ENCODE measurements at places on chromosomes 7 and 10. TPM values are rescaled to one million over a fixed set of nuclear protein-coding genes. Genes with fewer than 3 reads are reported as not detected.

Gene PCBD1
- total RNA-seq, result 186 TPM

Gene CFAP70
- 0.70 TPM for total RNA-seq

DNA sequence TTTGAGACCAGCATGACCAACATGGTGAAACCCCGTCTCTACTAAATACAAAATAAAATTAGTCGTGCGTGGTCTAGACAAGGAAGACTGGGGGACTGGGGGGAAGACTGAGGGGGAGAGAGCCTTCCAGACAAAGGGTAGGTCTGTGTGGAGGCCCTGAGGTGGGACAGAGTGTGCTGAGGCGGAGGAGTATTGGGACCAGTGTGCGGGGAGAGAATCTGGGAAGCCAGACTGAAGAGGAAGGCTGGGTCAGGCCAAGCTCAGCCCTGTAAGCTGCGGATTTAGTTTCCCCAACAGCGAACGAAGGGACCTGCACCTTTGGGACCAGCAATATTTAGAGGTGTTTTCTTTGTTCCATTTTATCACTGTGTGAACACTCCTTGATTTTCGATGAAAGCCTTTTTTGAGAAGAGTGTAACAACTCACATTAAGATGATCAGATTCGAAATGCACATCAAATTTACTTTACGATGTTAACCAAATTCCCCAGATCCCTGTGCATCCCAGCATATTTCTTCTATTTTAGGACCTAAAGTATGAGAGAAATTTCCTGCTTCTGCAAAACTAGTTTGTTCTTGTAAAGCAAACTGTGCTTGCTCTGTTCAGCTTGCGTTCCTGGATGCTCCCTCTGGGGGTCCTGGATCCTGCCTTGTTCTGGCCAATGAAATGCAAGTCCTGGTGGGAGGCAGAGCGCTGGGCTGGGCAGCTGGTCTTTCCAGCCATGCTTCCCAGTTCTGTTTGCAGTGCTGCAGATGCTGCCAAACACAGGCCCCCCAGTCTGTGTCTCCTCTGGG lies 39.4 kb downstream of the PLAU start:
- no peak overlapping the region for H3K4me3 ChIP-seq
- H3K36me3 ChIP-seq, result no peaks in the 10 kb centered on the region
- H3K27ac ChIP-seq, result no peak overlapping the region
- peak; percentile 81 for DNase-seq
- no peaks in the 10 kb centered on the region for H3K4me1 ChIP-seq

- no peak overlapping the region for H3K27ac ChIP-seq
- H3K36me3 ChIP-seq, result peaks cover 46% of the 10 kb centered on the region
- no peaks in the 10 kb centered on the region for H3K27me3 ChIP-seq
- peak overlapping the region; percentile 20 for H3K4me3 ChIP-seq
- H3K4me1 ChIP-seq, result no peaks in the 10 kb centered on the region
Measured at GRCh38 chr7:734214-734613, 7.1 kb upstream of the PRKAR1B start.

DNA sequence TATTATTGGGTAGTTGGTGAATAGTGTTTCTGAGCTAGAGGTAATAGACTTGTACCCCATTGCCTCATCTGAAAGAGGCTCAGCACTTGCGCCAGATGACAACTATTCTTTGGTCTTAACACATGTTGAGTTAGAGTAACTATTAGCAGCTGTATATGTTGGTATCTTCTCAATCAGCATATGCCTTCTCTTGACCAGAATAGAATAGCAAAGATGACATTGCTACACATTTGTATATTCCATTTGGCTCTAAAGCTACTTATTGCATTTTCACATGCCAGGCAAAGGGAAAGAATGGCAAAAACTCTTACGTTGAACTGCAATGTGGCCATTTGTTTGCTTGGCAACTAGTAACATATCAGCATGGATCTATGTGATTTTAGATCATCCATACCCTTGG lies 173.8 kb upstream of the AGR3 start:
- DNase-seq, result no peak
- H3K4me3 ChIP-seq, result no peak overlapping the region
- no peak overlapping the region for H3K27ac ChIP-seq

Gene BICC1
- 0.40 TPM for total RNA-seq

DNA sequence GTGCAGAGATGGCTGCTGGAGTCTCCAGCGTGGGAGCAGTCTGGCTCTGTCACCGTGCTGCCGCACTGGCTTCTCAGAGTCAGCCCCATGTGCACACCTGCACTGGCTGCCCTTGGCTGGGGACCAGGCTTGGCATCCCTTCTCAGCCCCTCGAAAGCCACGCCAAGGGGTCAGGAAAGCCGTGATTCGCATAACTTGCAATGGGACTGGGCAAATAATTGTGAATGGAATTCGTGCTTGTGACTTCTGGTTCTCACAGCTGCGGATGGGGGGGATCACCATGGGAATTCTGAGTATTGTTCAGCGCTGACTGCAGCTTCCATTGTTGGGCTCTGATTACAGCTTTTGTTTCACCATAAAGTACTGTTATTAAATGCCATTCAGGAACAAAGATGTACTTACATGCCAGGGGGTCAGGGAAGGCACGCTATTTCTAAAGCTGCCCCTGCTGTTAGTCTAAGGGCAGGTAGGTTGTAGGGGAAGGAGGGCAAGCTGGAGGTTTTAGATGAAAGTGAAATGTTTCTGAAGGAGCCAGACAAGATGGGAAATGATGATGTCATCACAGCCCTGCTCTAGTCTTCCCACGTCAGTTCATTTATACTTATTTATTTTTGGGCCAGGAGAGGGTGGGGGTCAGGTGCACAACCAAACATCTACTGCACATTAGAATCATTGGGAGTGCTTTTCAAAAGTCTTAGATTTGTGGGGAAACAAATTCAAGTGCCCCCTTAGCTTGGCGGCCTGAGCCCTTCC lies 5.8 kb upstream of the PLEKHA1 start:
- H3K27me3 ChIP-seq, result peaks cover 13% of the 10 kb centered on the region
- no peak for DNase-seq
- H3K27ac ChIP-seq, result no peak overlapping the region

Gene MLXIPL
- 63.2 TPM for total RNA-seq

Gene OPALIN
- not detected for total RNA-seq

- no peaks in the 10 kb centered on the region for H3K27me3 ChIP-seq
- H3K36me3 ChIP-seq, result peaks cover 10% of the 10 kb centered on the region
- peaks cover 6% of the 10 kb centered on the region for H3K4me1 ChIP-seq
- no peak for DNase-seq
Measured at GRCh38 chr7:151035026-151035717, 6.9 kb downstream of the ABCB8 start.

DNA sequence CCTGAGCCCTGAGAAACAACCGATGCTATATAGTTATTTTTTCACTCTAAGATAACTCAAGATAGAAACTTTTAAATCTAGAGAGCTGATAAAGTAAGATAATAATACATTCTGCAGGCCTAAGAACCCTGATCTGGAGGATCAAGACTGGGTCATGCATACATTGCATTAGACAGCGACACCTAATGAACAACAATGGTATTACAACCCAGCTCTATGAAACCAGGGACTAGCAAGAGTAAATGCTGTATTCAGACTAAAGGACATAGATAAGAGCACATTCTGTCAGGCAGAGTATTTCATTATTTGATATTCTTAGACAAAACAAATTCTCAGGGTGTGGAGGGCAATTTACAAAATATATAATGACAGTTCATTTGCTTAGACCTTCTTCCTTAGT lies 148.6 kb downstream of the GRK5 start:
- DNase-seq, result no peak
- H3K27ac ChIP-seq, result no peak overlapping the region
- peak overlapping the region; percentile 54 for H3K4me3 ChIP-seq
- no peaks in the 10 kb centered on the region for H3K36me3 ChIP-seq
- H3K4me1 ChIP-seq, result no peaks in the 10 kb centered on the region

GRCh38 chr10:118992496-118992895 lies 37.0 kb upstream of the NANOS1 start:
- H3K27ac ChIP-seq, result no peak overlapping the region
- no peak overlapping the region for H3K4me3 ChIP-seq
- no peaks in the 10 kb centered on the region for H3K27me3 ChIP-seq
- no peaks in the 10 kb centered on the region for H3K36me3 ChIP-seq
- no peaks in the 10 kb centered on the region for H3K4me1 ChIP-seq
- no peak for DNase-seq

DNA sequence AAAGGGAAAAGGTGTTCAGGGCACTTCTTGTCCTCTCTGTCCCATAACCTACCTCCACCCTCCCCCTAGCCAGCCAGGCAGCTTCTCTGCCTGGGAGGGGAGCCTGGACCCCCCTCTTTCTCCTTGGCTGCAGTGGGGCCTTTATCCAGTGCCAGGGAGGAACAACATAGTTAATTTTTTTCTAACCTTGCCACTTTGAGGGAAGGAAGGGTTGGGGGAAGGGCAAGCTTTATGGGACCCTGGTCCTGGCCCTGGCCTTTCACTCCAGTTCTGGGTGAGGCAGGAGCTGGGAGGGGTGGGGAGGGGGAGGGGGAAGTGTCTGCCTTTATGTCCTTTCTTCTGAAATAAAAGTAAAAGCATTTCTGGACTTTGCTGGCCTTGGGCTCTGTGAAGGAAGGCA lies 4.5 kb downstream of the VGF start:
- H3K36me3 ChIP-seq, result peaks cover 8% of the 10 kb centered on the region
- H3K4me3 ChIP-seq, result no peak overlapping the region
- peaks cover 2% of the 10 kb centered on the region for H3K4me1 ChIP-seq
- DNase-seq, result peak; percentile 58
- H3K27ac ChIP-seq, result no peak overlapping the region

Gene SH2D4B
- 0.13 TPM for total RNA-seq

DNA sequence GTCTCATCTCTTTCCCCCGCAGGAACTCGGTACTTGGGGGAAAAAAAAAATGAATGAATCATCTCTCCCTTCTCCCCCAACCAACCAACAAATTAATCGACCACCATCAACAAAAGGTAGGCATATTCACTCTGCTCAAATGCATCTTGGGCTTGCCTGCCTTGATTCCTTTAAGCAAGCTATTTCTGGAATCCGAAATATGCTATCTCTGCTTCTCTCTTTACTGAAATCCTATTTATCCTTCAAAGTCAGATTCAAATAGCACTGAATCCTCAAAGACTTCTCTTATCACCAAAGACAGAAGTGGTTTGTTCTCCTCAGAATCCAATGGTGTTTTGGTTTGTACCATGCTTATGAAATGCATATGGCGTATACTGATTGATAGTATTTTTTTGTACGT lies 49.6 kb upstream of the TPK1 start:
- DNase-seq, result no peak
- H3K36me3 ChIP-seq, result no peaks in the 10 kb centered on the region
- H3K27me3 ChIP-seq, result no peaks in the 10 kb centered on the region
- H3K4me3 ChIP-seq, result no peak overlapping the region
- peaks cover 15% of the 10 kb centered on the region for H3K4me1 ChIP-seq

GRCh38 chr10:86281396-86281795 lies 85.2 kb downstream of the GRID1 start:
- no peaks in the 10 kb centered on the region for H3K36me3 ChIP-seq
- H3K27ac ChIP-seq, result no peak overlapping the region

DNA sequence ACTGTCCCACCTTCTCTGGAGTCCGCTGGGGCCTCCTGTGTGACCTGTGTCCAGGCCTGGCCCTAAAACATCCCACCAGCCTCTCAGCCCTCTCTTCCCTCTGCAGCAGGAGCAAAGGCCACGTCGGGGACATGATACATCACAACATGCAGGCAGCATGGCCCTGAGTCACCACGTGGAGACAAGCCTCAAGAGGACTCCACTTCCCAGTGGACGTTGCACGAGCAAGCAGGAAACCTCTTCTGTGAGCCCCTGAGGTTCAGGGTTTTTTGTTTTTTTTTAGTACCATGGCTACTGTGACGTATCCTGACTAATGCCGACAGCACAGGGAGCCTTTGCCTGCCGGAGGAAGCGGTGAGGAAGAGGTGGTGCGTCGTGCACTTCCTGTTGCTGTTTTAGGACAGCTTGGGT lies 165.9 kb downstream of the DNAJB6 start:
- H3K4me3 ChIP-seq, result no peak overlapping the region
- no peaks in the 10 kb centered on the region for H3K36me3 ChIP-seq
- no peaks in the 10 kb centered on the region for H3K27me3 ChIP-seq
- DNase-seq, result peak; percentile 28
- no peaks in the 10 kb centered on the region for H3K4me1 ChIP-seq

- H3K4me1 ChIP-seq, result no peaks in the 10 kb centered on the region
- DNase-seq, result peak; percentile 89
- H3K27ac ChIP-seq, result no peak overlapping the region
- H3K4me3 ChIP-seq, result no peak overlapping the region
- no peaks in the 10 kb centered on the region for H3K27me3 ChIP-seq
- no peaks in the 10 kb centered on the region for H3K36me3 ChIP-seq
Measured at GRCh38 chr10:130924138-130924819, 387.2 kb downstream of the TCERG1L start.

DNA sequence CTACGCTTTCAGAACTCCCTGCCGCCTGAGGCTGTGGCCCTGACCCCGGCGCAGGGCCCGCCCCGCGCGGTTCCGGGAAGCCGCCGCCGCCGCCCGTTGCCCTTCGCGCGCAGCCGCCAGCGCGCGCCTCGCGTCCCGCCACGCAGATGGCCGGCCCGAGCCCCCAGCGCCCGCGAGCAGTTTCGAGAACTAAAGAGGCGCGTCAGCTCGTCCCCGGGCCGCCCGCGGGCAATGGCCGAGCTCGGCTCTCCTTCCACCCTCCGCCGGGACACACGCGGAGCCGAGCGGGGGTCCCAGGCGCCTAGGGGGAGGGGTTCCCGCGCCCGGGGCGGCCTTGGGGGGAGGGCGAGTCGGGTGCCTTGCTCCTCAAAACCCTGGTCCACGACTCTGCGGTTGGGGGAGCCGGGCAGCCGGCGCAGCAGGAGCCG lies 1.8 kb downstream of the HNRNPF start:
- no peaks in the 10 kb centered on the region for H3K27me3 ChIP-seq
- peak overlapping the region; percentile 91 for H3K4me3 ChIP-seq
- peak overlapping the region; percentile 95 for H3K27ac ChIP-seq
- peaks cover 6% of the 10 kb centered on the region for H3K4me1 ChIP-seq

GRCh38 chr10:530717-531116 lies 158.8 kb downstream of the DIP2C start:
- H3K4me1 ChIP-seq, result no peaks in the 10 kb centered on the region
- H3K27me3 ChIP-seq, result no peaks in the 10 kb centered on the region
- no peak overlapping the region for H3K27ac ChIP-seq
- DNase-seq, result no peak
- no peaks in the 10 kb centered on the region for H3K36me3 ChIP-seq
